SK-N-SH (cell line): ENCODE measurements at places on chromosomes 2 and 18. TPM values are rescaled to one million over a fixed set of nuclear protein-coding genes. Genes with fewer than 3 reads are reported as not detected.

DNA sequence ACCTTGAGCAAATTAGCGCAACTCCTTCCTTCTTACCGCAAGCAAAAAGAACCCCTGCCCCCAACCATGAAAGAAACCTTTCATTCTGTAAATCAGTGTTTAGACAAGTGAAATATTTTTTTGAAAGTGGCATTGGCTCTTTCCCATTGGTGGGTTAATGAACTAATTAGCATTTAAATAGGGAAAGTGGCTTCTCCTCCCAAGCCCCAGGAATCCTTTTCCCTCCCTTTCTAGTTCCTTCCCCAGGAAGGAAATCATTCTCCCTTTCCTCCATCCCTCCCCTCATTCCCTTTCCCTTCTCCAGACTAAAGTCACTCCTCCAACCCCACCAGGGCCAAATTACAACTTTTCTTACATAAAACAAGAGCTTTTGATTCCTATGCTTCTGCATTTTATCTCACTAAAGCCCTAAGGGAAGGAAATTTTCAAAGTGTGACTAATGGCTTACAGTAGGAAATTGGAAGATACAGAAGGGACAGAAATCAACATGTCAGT is 22.9 kb upstream of the TYMS start:
- DNase-seq, result no peak

GRCh38 chr2:43511199-43511598 is 84.6 kb downstream of the THADA start:
- no peak for DNase-seq

DNA sequence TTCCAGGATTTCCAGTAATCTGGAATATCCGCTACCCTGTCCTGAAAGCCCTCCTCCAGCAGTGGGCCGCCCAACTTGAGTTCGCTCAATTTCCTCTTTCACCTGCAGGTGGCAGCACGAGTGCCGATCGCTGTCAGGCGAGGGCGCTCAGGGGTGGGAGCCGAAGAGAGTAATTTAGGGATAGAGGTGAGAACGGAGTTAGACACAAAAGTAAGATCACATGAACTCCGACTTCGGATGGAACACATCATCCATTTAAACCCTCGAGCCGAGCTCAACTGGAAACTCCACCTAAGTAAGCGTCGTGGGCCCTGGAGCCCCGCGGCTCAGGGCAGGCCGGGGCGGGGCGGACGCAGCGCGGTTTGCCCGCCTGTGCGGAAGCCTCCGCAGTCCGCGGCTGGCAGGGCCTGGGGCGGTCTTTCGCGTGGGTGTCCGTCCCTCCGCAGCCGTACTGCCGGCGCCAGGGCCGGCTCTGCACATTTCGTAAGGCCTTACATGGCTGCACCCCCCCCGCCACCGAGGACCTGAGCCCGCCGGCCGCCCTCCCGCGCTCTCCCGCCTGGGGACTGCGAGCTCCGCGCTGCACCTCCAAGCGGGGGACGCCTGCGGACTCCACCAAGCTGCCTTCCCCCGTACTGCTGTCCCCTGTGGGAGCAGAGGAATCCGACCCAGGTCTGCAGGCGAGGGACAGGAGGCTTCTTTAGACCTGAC is 61.2 kb downstream of the SEMA4F start:
- DNase-seq, result peak; percentile 89

GRCh38 chr2:12343141-12343540 is 373.6 kb upstream of the TRIB2 start:
- no peak for DNase-seq

GRCh38 chr2:65055422-65056214 is 598 bp upstream of the CEP68 start:
- DNase-seq, result no peak

DNA sequence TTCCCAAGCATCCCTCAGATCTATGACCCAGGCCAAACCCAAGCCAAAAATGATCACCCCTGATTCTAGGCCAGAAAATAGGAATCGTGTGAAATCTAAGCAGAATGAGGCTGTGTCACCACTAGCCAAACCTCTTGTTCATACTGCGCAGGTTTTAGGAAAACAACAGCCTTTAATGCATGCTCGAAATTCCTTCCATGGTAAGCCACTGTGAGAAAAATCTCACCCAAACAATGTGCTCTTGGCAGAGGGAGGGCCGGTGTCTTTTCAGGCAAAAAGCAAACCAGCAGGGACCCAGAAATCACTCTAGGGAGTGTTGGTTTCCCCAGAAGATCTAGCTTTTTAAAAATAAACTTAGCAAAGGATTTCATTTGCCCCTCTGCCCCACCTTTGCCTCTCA is 71.2 kb upstream of the FOSL2 start:
- DNase-seq, result no peak

NABP1 gene
- 19.1 and 35.7 TPM in 2 replicates for polyA plus RNA-seq

TCF7L1 gene
- 1.6 and 3.7 TPM in 2 replicates for polyA plus RNA-seq
